ENCODE measurements at places on chromosomes 5 and 9.

DNA sequence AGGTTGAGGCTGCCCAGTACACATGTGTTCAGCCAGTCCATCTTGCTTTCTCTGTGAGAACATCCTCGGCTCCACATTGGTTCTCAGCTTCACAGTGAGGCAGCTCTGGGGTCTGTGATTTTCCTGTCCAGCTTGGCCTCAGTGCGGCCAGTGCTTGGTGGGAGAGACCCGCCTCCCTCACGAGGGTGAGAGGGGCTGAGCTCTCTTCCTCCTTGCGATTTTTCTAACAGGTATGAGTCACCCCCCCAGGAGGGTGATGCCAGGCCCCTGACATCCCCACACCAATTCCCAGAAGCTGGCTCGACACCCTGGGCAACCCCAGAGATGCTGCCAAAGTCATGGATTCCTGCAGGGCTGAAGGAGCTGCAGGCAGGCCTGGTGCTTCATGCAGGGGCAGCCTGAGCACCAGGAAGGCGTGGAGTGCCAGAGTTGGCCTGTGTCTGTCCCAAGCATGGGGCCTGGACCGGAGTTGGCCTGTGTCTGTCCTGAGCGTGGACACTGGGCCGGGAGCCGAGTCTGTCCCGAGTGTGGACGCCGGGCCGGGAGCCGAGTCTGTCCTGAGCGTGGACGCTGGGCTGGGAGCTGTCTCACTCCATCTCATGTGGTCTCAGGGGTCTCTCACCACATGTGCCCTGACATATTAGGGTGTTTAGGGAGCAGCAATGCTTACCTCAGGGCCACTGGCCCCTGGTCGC is 408.6 kb upstream of the IRX4 start:
- no peak for DNase-seq

DNA sequence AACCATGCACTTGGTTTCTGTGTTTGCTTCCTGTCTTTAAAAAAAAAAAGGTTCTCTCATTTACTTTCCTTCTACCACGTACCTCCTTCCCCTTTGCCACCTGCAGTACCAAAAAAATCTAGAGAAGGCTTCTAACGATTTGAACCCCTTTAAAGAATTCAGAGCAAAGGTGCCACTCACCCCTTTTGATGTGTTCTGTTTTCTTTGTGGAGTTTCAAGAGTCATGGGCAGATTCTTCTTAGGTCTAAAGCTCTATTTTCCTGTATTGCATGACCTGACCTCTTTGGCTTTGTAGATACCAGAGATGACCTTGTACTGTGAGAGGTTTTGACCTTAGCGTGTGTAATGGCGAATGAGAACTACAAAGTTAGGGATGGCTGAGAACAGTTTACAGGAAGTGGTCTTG is 29.0 kb downstream of the TXNDC8 start:
- no peak for DNase-seq

- no peak for DNase-seq
These were observed 306.2 kb downstream of the PIK3R1 start for GRCh38 chr5:68521776-68522175.

- no peak for DNase-seq
These were observed 271.6 kb downstream of the SYK start for GRCh38 chr9:91073049-91073810.

DNA sequence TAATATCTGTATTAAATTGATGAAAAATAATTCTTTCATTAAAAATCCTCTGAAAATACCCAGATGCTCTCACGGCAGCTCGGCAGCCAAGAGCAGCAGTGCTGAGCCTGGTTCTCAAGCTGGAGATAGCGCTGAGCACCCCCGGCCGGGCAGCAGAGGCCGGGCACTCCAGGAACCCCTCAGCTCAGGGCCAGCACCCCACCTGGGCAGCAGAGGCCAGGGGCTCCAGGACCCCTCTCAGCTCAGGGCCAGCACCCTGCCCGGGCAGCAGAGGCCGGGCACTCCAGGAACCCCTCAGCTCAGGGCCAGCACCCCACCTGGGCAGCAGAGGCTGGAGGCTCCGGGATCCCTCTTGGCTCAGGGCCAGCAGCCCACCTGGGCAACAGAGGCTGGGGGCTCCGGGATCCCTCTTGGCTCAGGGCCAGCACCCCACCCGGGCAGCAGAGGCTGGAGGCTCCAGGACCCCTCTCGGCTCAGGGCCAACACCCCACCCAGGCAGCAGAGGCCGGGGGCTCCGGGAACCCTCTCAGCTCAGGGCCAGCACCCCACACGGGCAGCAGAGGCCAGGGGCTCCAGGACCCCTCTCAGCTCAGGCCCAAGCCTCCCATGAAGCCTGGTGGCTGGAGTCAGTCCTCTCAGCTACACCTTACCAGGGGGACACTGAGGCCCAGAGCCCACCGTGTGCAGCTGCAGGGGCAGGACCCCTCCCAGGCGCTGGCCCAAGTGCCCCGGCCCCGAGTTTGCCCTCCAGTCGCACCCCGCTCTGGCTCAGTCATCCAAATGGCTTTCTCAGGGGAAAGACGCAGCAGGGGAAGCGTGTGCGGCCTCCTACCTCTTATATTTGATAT is 21.7 kb downstream of the CLPTM1L start:
- no peak for DNase-seq
